ENCODE measurements at places on chromosomes 2 and 18.

DNA sequence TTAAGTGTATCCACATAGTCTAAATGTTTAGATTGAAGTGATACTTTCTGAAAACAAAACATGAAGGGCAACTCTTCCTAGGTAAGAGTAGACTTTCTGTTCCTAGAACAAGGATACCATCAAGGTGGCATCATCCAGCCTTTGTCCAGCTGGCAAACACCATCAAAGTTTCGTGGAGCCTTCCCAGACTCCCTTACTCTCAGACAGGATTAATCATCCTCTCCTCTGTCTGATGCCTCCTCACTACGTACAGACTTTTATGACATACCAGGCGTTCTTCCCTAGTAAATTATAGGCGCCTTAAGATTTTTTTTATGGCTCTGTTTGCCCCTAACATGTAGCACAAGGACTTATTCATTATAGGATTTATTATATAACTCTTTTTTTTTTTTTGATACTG is 29.4 kb upstream of the ASNSD1 start:
- DNase-seq = no peak

DNA sequence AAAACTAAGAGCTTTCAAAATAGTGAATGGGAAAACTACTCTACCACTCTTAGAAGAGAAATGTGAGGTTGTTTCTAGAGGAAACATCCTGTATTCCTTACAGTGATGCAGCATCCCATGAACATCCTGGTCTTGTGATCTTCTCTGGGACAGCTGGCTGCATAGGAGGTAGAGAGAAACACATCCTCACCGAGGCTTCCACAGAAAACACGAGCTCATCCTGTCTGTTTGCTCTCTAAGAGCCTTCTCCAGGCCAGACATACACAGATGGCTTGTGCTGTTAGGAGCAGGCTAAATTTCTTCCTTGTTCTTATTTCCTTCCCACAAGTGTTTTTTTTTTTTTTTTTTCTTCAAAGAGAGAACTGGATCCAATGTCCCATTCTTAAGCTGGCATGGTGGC is 14.7 kb upstream of the FZD7 start:
- DNase-seq = no peak

GRCh38 chr2:237244976-237245646 is 159.4 kb downstream of the COPS8 start:
- no peak for DNase-seq

- no peak for DNase-seq
These were observed 94.3 kb upstream of the WDSUB1 start for GRCh38 chr2:159380685-159381239.
